Right ventricle myocardium inferior (tissue), 1 donor: ENCODE measurements at places on chromosomes 1 and 21. TPM values are rescaled to one million over a fixed set of nuclear protein-coding genes. Genes with fewer than 3 reads are reported as not detected.

- DNase-seq = peak; percentile 91
These were observed 5.1 kb downstream of the ZC3H12A start for GRCh38 chr1:37479255-37480124.

DNA sequence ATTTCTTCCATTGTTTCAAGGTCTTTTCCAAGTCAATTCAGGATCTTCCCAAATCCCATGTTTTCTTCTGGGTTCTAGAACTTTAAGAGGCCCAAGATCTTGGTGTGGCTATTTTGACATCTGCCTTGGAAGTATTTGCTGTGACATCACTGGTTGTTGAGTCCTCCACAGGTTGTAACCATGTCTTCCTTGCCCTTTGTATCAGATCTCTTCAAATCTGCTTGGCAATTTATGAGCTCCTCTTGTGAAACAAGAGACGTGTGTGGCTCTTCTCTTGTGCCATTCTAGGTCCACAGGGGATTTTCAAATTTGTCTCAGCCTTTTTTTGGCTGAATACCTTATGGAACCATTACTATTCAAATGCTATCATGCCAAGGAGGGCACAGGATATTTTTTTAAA lies 60.3 kb upstream of the KCNK2 start:
- DNase-seq = no peak

- DNase-seq = no peak
These were observed 42.0 kb upstream of the CLSTN1 start for GRCh38 chr1:9865724-9866123.

PTPN22 gene
- total RNA-seq = 0.43 TPM

COL6A1 gene
- 228 TPM for total RNA-seq
